ENCODE measurements at places on chromosomes 7 and 10.

- DNase-seq: no peak
Measured at GRCh38 chr7:13144673-13145072, 457.2 kb downstream of the ARL4A start.

DNA sequence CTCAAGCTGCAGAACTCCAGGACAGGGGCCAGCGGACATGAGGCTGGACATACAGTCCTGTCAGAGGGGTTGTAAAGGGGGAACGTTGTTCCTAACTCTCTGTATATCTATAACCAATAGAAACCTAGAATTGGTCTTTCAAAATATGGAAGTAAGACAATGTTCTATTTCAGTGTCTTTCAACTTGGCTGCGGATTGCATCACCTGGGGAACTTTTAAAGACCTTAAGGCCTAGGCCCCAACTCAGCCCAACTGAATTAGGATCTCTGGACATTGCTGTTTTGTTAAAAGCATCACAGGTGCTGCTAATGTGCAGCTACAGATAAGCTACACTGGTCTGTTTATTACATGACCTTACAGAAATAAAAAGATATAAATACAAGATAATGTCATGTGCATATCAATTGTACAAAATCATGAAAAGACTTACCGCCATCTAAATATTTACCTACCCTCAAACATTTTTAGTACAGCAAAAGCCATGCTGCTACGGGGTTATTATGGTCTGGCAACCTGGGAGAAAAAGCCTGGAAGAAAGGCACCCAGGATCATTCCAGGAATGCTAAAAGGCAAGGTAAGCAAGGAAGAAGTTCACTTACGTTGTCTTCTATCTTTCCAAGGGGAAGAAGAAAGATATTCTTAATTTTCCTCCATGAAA lies 169.1 kb downstream of the RAPGEF5 start:
- no peak for DNase-seq

DNA sequence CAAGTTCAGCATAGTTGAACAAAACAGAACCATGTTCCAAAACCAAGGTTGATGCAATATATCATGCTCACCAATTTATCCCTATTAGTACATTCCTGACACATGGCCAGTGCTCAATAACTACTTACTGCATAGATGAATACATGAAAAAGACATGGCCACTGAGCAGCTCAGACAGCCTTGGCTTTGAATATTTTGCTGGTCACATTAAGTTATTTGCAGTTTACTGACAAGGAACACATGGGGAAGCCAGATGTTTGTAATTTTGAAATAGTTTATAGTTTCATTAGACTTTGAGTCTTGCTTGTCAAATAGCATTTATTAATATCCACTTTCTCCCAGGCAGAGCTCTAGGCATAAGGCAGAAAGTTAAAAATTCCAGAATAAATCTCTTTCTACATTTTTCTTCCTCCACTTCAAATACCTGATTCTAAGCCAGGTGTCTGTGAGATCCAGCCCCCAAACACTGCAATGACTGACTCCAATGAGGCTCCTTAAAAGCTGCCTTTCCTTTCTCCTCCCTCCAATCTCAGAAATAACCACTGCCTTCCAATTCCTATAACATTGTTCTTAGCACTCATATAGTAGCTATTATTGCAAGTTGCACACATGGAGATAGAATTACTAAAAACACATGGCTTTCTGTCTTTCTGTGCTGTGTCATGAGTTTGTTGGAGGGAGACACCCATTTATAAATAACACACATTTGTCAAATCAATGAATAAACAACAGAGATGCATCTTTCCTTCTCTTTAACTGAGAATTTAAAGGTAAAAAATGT lies 91.3 kb downstream of the PCGF5 start:
- no peak for DNase-seq

DNA sequence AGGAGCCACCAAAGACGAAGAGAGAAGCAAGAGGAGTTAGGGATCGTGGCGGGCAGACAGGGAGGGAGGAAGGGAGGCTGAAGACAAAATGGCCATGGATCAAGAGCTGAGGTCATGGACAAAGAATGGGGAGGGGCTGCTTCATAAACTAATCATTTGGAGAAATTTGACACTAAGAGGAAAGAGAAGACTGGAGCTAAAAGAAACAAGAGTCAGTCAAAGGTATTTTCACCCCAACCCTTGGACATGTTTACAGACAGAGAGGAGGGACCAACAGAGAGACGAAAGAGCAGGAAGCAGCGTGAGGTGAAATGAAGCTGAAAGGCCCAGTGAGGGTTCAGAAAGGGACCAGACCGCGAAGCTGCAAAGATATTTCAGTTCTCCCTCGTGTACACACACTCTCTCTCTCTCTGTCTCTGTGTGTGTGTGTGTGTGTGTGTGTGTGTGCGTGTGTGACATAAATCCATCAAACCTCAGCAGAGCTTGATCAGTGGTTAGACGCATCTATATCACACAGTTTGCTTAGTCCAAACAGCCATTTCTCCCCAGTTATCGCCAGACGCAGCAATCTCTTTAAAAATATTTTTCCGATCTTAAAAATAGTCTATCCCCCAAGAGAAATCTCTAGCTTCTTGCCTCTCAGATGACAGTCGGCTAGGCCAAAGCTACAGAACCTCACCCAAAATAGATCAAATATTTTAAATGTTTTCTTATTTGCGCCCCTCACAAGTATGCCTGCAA lies 12.5 kb upstream of the CALD1 start:
- DNase-seq: no peak

DNA sequence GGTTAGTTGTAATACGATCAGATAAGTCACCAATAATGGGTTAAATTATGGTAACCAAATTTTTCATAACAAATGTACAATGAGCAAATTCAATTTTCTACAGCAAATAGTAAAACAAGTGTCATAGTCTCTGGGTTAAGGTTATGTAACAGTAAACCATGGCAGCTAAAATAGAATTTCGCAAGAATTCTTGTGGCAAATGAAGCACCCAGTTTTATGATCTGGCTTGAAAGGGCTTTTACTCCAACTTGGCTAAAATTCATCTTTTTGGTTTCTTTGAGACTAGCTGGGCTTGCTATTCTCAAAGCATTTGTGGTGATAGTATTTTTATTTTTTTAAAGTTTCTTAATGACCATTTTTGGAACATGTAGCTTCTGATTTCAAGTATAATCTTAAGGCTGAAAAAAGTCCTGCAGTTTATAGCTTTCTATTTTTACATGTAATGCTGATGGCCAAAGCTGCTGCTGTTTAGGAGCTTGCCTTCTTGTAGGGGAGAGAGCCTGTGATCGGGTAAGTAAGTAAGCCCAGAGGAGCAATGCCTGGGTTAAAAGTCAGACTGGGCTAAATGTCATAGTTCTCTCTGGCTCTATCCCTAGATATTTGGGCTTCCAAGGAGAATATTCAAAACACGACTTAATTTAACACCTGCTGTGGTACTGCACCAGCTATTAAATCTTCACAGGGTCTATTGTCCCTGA lies 55.5 kb upstream of the SYPL1 start:
- DNase-seq: no peak

DNA sequence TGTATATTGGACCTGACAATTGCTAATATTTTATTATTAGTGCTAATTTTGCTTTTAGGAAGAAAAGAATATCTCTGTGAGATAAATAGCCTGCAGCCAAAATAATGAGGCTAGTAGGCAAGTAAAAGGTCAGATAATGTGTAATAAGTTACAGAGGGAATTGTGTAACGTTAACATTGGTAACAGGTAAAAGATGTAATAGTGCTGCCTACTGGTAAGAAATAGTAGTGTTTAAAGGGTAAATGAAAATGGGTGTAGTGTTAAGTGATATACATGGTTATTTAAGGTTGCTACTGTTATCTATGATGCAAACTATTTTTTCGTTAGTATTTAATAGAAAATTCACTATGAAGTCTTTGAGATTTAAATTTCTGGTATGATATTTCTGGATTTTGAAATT lies 9.2 kb upstream of the FOXP2 start:
- DNase-seq: no peak

DNA sequence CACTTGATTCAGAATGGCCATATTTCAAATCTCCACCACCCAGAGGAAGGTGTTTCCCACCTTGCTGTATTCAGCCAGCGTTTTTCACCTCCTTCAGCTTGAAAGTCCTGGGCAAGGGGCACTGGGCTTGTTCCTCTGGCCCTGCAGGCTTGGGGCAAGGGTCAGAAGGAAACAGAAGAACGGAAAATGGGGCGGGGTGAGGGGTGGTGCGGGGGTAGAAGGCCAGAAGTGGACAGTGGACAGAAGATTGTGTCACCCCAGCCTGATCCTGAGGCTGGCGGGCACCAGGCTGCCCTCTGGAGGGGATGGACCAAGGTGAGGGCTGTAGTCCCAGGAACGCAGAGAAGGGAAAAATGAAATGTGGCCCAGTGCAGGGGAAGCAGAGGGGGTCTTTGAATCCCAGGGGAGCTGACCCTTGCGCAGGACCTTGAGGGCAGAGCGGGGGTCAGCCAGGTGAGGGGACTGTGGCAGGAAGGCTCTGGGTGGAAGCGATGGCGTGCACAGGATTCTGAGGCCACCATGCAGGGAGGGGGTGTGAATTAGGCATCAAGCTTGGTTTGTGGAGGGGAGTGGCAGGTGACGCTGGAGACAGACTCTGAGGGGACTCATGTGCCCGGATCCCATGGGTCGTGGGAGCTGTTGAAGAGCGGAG lies 23.0 kb downstream of the TMEM120A start:
- DNase-seq: no peak

DNA sequence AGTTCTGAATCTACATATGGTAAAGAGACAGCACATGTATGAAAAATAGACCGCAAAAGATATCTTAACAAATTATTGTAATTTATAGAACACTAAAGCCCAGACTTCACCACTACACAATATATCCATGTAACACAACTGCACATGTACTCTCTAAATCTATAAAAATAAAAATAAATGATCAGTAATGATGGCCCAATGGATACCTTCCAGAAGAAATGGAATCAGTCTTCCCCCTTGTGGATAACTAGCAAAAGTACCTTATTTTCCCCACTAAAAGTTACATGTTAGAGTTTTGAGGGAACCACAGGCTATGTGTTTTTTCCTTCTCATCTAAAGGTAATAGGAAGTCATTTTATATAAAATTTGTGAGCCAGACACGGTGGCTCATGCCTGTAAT lies 25.7 kb downstream of the C7orf25 start:
- DNase-seq: no peak
